ENCODE measurements at places on chromosomes 5 and 9.

- H3K27me3 ChIP-seq, result no peaks in the 10 kb centered on the region
- H3K36me3 ChIP-seq, result no peaks in the 10 kb centered on the region
- no peak overlapping the region for H3K27ac ChIP-seq
- H3K4me1 ChIP-seq, result no peaks in the 10 kb centered on the region
- no peak for DNase-seq
These were observed 37.0 kb downstream of the MAMDC2 start for GRCh38 chr9:70080481-70081119.

GRCh38 chr9:79116041-79116440 is 455.7 kb upstream of the TLE4 start:
- no peak overlapping the region for H3K4me3 ChIP-seq
- no peaks in the 10 kb centered on the region for H3K36me3 ChIP-seq
- H3K27me3 ChIP-seq, result no peaks in the 10 kb centered on the region
- H3K27ac ChIP-seq, result no peak overlapping the region
- H3K4me1 ChIP-seq, result no peaks in the 10 kb centered on the region

DNA sequence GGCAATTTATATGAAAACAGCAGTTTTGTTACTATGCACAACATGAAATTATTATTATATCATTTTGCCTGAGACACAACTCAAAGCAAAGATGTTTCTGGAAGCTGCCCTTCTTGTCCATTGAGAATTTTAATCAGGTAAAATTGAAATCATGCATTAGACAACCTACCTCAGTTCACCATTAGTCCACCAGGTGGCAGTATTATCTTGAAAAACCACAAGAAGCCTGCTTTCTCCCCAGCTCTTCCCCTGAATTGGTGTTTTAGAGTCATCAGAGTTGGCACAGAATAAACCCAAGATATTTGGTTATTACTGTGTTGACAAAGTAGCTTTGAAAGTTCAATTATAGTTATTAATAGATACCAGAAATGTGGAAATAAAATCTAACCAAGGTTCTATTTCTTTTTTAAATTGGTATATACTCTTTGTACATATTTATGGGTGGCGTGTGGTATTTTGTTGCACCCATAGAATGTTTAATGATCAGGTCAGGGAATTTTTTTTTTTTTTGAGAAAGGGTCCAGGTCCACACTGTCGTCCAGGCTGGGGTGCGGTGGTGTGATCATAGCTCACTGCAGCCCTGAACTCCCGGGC is 25.7 kb downstream of the UTP15 start:
- no peaks in the 10 kb centered on the region for H3K36me3 ChIP-seq
- H3K27ac ChIP-seq, result no peak overlapping the region
- peak; percentile 68 for DNase-seq
- peaks cover 17% of the 10 kb centered on the region for H3K4me1 ChIP-seq
- H3K4me3 ChIP-seq, result no peak overlapping the region

GRCh38 chr9:209143-209758 is 5.4 kb upstream of the DOCK8 start:
- no peaks in the 10 kb centered on the region for H3K36me3 ChIP-seq
- H3K4me3 ChIP-seq, result no peak overlapping the region
- no peak overlapping the region for H3K27ac ChIP-seq

DNA sequence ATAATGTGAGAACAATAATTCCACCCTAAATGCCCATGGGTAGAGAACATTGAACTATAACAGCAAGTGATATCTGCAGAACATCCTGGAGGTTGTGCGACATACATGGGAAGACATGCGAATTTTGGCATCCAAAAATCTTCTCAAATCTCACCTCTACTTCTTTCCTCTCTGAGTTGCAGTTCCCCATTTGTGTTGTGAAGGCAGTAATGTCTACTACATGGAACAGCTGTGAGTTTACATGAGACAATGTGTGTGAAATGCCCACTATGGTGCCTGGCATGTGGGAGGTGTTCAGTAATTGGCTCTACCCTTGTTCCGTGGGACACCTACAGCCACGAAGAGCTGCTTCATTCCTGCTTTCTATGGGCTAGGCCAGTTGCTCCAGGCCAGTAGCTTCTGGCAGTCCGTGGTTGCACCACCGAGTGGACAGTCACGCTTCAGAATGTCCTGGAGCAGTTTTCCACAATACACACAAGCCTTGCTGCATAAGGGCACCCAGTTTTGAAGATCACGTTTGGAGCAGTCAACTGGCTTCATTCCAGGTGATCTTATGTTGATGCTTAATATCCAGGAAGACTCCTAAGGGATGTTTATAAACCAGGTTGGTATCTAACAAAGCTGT is 297.7 kb downstream of the DEPDC1B start:
- no peak for DNase-seq
- H3K27me3 ChIP-seq, result no peaks in the 10 kb centered on the region

GRCh38 chr9:130824643-130825350 is 10.3 kb upstream of the ABL1 start:
- H3K27ac ChIP-seq, result no peak overlapping the region
- H3K4me1 ChIP-seq, result no peaks in the 10 kb centered on the region
- DNase-seq, result no peak
- no peaks in the 10 kb centered on the region for H3K27me3 ChIP-seq

All from MM.1S (cell line).